D341Med (cell line): ENCODE measurements at places on chromosomes 5 and 9.
A peak's percentile ranks its signal among the peaks of the same experiment; 100 is the strongest.

- no peak for DNase-seq
Measured at GRCh38 chr9:114503522-114504340, 1.5 kb downstream of the WHRN start.

- no peak for DNase-seq
Measured at GRCh38 chr5:52469420-52469819, 318.3 kb upstream of the ITGA1 start.

DNA sequence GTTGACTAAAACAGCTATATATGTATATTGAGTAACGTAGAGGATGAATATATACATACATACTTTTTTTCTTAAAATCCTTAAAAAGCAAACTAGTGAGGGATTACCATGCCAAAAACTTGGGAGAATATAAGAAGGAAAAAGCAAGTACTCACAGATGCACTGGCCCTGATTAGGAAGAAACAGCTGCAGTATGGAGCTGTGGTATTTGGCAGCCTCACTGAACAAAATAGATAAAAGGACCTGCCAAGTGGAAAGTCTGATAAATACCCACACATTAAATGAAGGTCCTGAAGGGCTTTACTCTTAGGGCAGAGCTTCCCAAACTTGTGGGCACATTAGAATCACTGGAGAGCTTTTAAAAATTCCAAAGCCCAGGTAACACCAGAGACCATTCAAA lies 80.6 kb downstream of the FEM1C start:
- DNase-seq: no peak

DNA sequence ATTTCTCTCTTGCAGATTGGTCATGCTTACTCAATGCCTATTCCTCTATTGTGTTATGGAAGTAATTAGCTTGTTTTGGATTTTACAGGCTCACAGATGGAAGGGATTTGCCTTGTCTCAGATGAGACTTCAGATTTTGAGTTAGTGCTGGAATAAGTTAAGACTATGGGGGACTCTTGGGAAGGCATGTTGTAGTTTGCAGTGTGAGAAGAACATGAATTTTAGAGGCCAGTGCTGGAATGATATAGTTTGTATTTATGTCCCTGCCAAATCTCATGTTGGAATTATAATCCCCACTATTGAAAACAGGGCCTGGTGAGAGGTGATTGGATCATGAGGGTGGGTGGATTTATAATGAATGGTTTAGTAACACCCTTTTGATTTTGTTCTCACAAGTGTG lies 6.1 kb upstream of the TUSC1 start:
- DNase-seq: no peak

GRCh38 chr5:439636-440035 lies 3.3 kb upstream of the EXOC3 start:
- no peak for DNase-seq

- no peak for DNase-seq
Measured at GRCh38 chr5:93100428-93100827, 480.6 kb downstream of the NR2F1-AS1 start.

GRCh38 chr9:134814598-134815215 lies 65.9 kb upstream of the FCN2 start:
- no peak for DNase-seq

GRCh38 chr9:445033-445432 lies 230.4 kb downstream of the DOCK8 start:
- no peak for DNase-seq

DNA sequence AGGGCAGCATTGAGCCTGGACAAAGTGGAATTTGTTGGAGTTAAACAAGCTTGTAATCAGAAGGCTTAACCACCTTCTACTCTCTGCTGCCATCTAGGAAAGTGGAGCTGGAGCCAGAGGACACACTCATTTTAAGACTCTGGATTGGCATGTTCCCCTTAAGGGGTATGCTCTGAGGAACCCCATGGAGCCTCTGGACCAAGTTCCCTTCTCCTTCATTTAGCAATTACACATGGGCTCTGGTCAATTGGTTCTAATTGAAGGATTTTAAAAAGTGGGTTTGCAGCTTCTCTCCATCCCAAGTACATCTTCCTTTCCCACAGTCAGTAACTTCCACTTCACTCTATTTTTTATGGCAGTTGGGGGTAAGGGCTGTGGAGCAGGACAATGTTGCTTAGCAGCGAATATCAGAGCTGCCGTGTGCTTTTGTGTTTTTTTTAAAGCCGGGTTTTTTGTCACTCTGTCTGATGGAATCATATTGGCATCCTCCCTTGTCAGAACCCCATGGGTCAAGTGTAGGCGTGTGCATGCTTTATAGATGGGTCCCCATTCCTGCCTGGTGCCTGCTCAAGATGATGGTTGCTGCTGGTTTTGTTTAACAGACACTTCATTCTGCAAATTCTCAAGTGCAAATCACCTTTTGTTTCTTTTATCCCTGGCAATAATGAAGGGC lies 330.7 kb upstream of the ADAMTSL1 start:
- DNase-seq: peak; percentile 25

- DNase-seq: no peak
Measured at GRCh38 chr5:105882956-105883481, 1787.7 kb downstream of the EFNA5 start.

GRCh38 chr5:1555808-1556731 lies 32.3 kb upstream of the LPCAT1 start:
- no peak for DNase-seq

DNA sequence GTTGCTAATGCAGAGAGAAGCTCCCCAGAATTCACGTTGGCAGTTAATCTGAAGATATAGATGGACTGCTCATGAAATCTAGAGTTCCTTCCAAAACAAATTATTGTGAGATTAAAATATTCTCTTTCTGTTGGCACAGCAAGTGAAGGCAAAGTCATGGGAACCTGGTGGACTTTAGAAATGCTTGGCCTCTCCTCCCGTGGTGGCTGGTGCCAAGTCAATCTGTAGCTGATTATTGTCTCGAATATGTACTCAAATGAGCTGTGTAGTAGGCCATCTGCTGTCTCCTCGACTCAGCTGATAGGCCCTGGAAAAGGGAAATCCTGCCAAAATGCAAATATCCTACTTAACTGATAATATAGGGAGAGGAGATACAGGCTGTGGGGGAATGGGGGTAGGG lies 69.3 kb downstream of the DAPK1 start:
- no peak for DNase-seq

GRCh38 chr9:1522219-1522767 lies 472.1 kb downstream of the DMRT2 start:
- DNase-seq: no peak

DNA sequence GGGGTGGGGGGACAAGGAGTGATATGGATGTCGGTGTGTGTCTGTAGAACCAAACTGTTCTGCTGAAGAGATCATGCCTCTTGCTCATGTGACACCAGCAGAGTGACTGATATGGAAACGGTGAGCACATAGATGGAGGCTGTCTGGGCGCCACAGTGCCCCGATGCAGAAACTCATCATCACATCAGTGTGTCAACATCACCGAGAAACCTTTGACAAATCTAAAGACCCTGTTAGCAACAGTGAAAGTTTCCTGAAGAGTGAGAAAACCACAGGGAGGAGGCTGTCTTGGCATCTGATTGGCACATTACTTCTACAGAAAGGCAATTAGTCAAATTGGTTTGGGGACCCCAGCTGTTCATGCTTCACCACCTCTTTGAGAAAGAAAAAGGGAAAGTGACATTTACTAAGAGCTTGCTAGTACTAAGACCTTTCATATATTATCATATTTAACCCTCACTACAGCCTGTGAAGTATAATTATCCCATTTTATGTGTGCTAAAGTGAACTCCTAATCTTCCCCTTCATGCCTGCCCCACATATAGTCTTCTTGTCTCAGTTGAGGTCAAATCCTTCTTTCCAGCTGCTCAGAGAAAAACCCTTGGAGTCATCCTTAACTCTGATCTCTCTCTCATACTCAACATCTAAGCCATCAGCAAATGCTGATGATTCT lies 25.6 kb downstream of the CSF2 start:
- no peak for DNase-seq

GRCh38 chr5:139271201-139272027 lies 22.1 kb upstream of the MATR3 start:
- no peak for DNase-seq

GRCh38 chr5:179830818-179831468 lies 10.2 kb downstream of the SQSTM1 start:
- no peak for DNase-seq

GRCh38 chr9:111891910-111892499 lies 4.6 kb upstream of the UGCG start:
- no peak for DNase-seq

GRCh38 chr9:124621371-124622328 lies 114.5 kb upstream of the NR5A1 start:
- DNase-seq: no peak

DNA sequence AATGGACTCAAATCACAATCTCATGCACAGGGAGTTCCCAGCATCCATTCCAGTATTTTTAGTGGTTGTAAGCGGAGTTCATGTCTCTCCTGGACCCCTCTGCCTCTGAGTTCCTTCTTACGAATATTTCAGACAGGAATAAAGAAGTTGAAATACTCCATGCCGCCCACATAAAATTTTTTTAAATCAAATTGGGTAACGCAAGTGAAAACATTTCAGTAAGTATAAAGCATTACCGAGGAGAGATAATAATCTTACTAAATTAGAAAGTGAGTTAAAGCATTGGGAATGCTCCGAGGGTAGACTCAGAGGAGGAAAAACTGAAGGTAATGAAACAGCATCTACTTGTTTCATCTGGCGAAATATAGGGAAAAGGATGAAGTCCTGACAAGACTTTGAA lies 317.6 kb downstream of the ARRDC3 start:
- DNase-seq: no peak

GRCh38 chr9:105257809-105258208 lies 13.4 kb downstream of the SLC44A1 start:
- DNase-seq: no peak

DNA sequence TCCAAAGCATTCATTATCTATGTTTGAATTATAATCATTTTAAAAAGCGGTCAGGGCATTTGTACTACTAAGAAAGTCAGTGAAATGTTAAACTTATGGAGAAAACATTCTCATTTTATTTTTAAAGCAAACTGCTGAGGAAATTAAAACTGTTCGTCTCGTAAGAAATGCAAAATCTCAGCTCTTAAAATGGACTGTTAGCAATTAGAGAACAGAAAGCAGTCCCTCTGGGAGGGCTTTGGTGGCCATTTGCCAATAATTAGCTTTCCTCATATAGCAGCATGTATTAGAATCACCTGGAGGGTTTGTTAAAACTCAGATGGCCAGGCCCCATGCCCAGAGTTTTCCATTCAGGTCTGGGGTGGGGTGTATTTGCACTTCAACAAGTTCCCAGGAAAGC lies 120.7 kb upstream of the RASEF start:
- DNase-seq: no peak

DNA sequence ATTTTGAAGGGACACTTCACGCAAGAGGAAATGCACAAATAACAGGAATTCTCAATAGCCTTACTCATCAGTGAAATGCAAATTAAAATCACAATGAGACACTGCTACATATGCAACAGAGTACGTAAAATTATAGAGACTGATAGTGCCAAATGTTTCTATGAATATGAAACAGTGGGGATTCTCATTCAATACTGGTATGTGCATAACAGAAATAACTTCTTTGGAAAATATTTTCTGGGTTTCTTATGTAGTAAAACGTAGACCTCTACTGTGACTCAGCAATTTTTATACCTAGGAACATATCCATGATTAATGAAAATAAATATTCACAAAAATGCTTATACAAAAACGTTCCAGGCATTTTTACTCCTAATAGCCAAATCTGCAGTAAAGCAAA lies 1625.2 kb downstream of the MAT2B start:
- no peak for DNase-seq

DNA sequence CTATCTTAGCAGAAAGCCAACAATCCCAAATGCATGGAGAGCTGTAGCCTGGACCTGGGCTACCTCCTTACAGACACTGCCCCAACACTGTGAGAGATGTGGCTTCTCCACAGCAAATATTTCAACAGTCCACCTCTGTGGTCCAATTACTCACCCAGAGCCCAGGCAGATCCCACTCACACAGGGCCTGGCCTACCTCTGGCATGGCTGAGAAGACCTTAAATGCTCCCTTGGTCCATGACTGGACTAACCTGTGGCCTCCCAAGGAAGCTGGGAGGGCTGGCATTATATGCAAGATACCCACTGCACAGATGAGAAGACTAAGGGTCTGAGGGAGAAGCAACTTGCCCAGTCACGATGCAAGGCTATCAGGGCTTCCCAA lies 22.8 kb upstream of the SLC25A51 start:
- no peak for DNase-seq

DNA sequence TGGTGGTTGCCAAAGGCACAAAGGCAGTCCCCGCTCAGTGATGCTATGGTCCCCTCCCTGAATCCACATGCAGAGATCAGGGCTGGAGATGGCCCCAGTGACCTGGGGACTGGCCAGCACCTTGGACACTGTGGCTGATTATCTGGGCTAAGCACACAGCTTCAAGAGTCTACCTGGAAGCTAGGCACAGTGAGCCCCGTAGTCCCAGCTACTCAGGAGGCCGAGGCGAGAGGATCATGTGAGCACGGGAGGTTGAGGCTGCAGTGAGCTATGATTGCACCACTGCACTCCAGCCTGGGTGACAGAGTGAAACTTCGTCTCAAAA lies 8.3 kb upstream of the SCGB3A1 start:
- DNase-seq: no peak

DNA sequence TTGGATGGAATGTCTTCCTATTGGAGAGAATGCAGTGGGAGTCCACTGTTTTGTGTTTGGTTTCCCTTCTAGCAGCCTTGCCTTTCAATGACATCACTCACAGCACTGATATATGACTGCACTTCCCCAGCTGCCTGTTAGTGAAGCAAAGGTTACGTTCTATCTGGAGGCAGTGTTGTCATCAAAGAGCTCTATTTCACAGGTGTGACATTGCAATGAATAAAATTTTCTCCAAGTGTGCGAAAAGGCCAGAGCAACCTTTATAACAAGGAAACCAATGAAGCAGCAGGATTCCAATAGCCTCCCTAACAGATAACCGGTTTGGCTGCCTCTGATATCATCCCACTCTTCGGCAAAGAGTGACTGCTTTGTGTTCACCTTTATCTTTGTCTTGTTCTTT lies 523.5 kb upstream of the ZNF608 start:
- no peak for DNase-seq

GRCh38 chr9:81035171-81035570 lies 654.2 kb downstream of the TLE1 start:
- DNase-seq: no peak

GRCh38 chr9:2192356-2192979 lies 177.3 kb downstream of the SMARCA2 start:
- DNase-seq: no peak

- DNase-seq: no peak
Measured at GRCh38 chr5:170183816-170184687, 48.7 kb upstream of the C5orf58 start.

GRCh38 chr9:36991516-36992134 lies 42.4 kb downstream of the PAX5 start:
- DNase-seq: peak; percentile 83

- DNase-seq: no peak
Measured at GRCh38 chr9:38060681-38061080, 8.3 kb downstream of the SHB start.

- no peak for DNase-seq
Measured at GRCh38 chr5:78829811-78830527, 155.1 kb downstream of the ARSB start.
